ENCODE measurements at places on chromosomes 3 and 15.

DNA sequence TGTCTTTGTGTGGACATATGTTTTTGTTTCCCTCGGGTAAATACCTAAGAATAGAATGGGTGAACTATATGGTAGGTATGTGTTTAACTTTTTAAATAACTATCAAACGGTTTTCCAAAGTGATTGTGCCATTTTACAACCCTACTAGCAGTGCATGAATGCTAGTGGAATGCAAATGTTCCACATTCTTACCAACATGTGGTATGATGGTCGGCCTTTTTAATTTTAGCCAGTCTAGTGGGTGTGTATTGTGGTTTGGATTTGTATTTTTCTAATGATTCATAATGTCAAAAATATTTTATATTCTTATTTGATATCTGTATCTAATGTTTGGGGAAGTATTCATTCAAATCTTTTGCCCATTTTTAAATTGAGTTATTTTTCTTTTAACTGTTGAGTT, 68.2 kb upstream of the SMAD3 start:
- DNase-seq, result no peak

- no peak for DNase-seq
Measured at GRCh38 chr3:62445275-62445674, 71.9 kb upstream of the FEZF2 start.

- peak; percentile 24 for DNase-seq
Measured at GRCh38 chr15:40873694-40874561, at the start of gene RHOV. Gene RHOV, minus strand, starts transcription at chr15:40874234. Its CDS starts 95 bp downstream, at chr15:40874139.

DNA sequence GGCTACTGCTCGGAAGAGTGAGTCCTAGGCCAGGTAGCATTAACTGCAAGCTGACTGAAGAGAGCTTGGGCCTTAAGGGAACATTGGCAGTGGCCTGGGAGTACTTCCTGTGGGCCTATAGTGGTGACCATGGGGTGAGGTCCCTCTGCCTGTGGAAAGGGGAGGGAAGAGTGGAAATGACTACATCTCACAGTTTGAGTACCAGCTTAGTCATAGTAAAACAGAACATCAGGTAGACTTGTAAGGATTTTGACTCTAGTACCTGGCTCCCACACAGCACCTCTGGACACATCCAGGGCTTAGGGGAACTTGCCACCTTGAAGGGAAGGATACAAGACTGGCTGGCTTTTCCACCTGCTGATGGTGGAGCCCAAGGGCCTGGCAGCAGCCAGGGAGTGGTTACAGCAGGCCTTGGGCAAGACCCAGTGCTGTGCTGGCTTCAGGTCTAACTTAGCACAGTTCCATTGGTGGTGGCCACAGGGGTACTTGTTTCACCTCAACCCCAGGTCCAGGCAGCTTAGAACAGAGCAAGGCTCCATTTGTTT, 147.8 kb downstream of the SLC9A9 start:
- DNase-seq, result no peak

GRCh38 chr3:114504941-114505628, 211.3 kb downstream of the TIGIT start:
- no peak for DNase-seq

GRCh38 chr3:62065985-62066693, 307.2 kb downstream of the FEZF2 start:
- no peak for DNase-seq

DNA sequence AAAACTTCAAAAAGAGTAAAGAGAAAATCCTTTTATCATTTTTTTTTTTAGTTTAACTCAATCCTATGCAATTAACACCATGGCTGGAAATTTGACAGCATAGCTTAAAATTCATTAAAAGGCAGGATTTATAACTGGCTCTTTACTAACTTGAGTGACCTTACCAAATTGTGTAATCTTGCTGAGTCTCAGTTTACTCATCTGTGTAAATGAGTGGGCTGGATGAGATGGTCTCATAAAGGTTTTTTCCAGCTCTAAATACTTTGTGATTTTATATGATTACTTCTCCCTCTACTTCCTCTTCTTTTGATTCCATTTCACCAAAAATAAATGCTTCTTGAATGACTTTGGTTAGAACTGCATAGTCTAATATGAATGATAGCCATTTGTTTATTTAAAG, 234.9 kb upstream of the SATB1 start:
- DNase-seq, result no peak

GRCh38 chr3:20023623-20024405, 11.8 kb upstream of the PP2D1 start:
- no peak for DNase-seq
